GM12892 (cell line): ENCODE measurements at places on chromosomes 11 and 22.

GRCh38 chr11:31995525-31996094 is 95.3 kb upstream of the RCN1 start:
- no peak for DNase-seq

GRCh38 chr11:12220305-12220704 is 109.9 kb downstream of the MICAL2 start:
- no peak for DNase-seq

DNA sequence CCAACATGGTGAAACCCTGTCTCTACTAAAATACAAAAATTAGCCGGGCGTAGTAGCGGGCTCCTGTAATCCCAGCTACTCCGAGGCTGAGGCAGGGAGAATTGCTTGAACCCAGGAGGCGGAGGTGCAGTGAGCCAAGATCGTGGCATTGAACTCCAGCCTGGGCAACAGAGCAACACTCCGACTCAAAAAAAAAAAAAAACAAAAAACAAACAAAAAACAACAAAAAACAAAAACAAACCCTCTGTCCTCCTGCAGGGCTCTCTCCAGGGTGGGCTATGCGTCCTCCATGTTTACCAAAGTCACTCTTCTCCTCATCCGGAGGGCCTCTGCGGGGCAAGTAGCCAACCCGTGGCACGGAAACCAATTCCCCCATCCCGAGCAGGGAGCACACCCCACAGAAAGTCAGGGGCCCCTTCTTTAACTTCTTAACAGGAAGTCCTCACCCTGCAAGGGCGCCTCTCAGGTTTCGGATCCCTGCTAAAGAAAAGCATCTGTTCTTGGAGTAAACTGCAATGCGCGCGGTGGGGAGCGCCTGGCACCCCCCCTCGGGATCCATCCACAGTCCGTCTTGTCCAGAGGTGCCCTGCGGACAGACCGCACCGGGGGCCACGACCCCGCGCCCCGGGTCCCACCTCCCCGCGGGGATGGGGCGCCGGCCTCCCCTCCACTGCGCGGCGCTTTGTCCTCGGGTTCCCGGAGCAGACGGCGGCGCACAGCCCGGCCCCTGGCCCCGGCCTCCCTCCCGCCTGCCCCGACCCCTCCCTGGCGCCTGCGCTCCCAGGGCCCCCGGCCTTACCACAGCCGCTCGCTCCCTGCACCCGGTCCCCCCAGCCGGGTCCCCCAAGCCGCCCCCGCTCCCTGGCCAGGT is 712 bp downstream of the CERK start:
- peak; percentile 63 for DNase-seq

DNA sequence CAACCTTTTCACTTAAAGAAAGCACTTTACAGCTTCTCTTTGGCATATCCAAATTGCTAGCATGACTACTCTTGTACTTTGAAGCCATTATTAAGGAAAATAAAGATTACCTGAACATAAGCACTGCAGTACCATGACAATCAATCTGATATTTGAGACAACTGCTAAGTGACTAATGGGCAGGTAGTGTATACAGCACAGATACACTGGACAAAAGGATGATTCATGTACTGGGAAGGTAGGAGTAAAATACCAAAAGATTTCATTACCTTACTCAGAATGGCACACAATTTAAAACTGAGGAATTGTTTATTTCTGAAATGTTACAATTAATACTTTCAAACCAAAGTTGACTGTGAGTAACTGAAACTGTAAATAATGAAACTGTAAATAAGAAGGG is 1054.3 kb upstream of the TENM4 start:
- no peak for DNase-seq

- DNase-seq = peak; percentile 53
Measured at GRCh38 chr11:122696662-122697061, 41.1 kb downstream of the UBASH3B start.

GRCh38 chr11:14764579-14765527 is 121.2 kb downstream of the PDE3B start:
- no peak for DNase-seq

DNA sequence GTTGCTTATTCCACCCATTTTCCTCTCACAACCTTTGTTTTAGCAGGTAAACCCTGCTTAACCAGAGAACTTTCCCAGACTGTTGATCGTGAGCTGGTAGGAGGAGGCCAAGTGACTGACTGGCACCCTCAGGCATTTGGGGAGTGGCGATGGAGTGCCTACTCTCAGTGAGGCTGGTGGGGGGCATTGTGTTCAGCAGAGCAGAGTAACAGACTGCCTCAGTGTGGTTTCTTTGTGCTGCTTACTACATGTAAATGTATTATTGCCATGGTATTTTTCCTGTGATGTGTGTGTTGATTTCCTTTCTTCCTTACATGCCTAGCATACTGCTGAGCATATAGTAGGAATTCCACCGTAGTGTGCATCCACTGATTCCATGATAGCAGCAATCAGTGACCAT is 2.6 kb downstream of the MARK2 start:
- no peak for DNase-seq

GRCh38 chr11:70546191-70546940 is 148.0 kb downstream of the CTTN start:
- no peak for DNase-seq
